ENCODE measurements at places on chromosomes 7 and 10. TPM values are rescaled to one million over a fixed set of nuclear protein-coding genes. Genes with fewer than 3 reads are reported as not detected.

CPN1 gene
- not detected for total RNA-seq

TAS2R3 gene
- 5.0 TPM for total RNA-seq

FZD8 gene
- 0.63 TPM for total RNA-seq

ASIC3 gene
- 13.5 TPM for total RNA-seq

DENND2A gene
- 0.10 TPM for total RNA-seq
